ENCODE measurements at places on chromosomes 7 and 10. TPM values are rescaled to one million over a fixed set of nuclear protein-coding genes. Genes with fewer than 3 reads are reported as not detected.

TRIM24 gene
- 3.5 TPM for polyA plus RNA-seq

PDLIM1 gene
- 5.2 TPM for polyA plus RNA-seq

ABCB8 gene
- polyA plus RNA-seq: 9.5 TPM

GAD2 gene
- polyA plus RNA-seq: not detected

MSMB gene
- not detected for polyA plus RNA-seq

DKK1 gene
- not detected for polyA plus RNA-seq

SPDYE5 gene
- polyA plus RNA-seq: 0.20 TPM

UNC5B gene
- 0.04 TPM for polyA plus RNA-seq

SOSTDC1 gene
- polyA plus RNA-seq: not detected

PON1 gene
- polyA plus RNA-seq: not detected

SPACDR gene
- polyA plus RNA-seq: 2.5 TPM

CTAGE8 gene
- not detected for polyA plus RNA-seq
